ENCODE measurements at places on chromosomes 7 and 10.

DNA sequence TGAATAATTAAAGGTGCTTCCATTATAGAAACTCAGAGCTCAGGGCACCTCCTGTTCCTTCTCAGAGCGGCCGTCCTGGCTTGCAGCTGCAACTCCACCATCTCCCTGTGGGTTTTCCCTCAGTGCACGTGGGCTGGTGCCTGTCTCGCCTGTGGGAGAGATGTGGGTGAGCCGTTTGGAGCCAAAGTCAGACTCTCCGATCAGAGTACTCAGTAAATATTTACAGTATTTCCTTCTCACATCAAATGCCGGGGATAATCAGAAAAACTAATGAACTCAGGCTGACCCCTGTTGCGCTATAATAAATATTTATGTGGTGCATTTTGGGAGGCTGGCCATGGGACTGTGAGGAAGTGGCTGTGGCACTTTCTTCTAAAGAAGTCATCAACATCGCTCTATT, 155.8 kb upstream of the HABP2 start:
- DNase-seq = no peak

GRCh38 chr7:157555313-157555712, 218.5 kb downstream of the DNAJB6 start:
- DNase-seq = peak; percentile 62

DNA sequence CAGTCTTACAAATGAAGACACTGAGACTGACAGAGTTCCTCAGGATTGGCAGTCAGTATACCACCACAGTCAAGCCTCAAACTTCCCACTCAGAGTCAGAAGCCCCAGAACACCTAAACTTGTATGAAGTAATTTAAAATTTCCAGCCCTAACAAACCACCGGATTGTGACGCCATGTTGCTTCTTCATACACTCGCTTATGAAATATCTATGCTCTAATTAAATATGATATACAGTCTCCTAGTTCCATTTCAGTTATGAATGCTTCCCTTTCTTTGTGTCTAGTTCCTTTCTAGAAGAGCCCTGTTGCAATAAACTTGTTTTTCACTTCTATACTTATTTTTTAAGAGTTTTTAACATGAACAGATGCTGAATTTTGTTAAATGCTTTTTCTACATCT, 172.0 kb upstream of the NOBOX start:
- no peak for DNase-seq

DNA sequence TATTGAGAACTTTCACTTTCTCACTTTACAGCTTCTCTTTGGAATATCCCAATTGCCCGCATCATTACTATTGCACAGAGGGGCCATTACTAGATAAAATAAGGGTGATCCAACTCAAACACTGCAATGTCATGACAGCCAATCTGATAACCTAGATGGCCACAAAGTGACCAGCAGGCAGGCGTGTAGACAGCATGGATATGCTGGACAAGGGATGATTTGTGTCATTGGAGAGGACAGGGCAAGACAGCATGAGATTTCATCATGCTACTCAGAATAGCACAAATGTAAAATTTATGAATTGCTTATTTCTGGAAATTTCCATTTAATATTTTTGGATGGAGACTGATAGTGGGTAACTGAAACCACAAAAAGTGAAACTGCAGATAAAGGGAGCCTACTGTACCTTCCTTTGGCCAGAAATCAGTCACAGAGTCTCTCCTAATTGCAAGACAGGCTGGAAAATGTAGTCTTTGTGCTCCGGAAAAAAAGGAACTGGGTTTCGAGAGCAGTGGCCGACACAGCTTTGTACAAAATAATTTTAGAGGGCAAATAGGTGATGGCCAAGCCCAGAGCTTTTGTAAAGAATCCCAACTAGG, 6.1 kb upstream of the GSDME start:
- DNase-seq = no peak

DNA sequence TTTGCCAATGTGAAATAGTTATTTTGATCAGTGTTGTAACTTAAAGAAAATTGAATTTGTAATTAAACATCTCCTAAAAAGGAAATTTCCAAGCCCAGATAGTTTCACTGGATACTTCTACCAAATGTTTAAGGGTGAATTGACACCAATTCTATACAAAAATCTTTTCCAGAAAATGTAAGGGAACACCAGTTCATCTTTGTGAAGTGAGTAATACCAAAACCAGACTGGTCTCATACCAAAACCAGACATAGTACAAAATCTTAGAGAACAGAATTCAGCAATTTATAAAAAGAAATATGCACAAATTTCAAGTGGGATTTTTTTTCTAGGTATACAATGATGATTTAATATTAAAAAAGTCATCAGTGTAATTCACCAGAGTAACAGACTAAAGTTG, 86.0 kb upstream of the ZNF32 start:
- no peak for DNase-seq

DNA sequence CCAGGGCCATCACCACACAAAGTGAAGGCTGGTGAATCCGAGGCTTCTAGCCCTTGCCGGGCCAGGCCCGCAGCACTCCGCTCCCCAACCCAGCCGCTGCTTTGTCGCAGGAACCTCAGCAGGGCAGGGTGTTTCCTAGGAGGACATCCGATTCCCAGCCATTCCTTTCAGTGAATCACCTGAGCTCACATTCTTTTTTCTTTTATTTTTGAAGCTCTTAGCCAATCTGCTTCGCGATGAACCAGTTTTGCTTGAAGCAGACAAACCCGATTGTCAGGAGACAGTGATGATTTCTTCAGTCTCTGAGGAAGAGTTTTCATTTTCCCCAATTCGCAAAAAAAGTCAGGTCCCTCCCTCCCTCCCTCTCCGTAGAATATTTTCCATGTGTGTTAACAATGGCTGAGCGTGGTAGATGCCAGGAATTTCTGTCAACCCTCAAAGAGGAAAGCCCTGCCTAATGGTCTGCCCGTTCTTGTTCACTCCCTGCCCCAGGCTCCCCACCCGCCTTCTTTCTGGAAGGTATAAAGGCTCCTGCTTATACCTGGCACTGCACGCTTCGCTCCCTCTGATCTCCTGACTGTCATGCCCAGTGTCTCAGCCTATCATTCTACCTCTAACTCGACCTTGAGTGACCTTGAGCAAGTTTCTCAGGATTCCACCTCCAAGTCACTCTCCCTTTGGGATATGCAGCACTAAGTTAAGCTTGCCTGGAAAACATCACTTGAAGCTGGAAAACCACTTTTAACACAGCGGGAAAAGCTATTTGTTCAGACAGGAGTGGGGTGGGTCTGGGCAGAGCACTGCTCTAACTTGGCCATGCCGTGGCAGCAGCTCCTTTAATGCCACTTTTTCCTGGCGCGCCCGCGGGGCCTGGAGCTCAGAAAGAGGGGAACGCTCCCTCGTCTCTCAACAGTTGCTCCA, 35.1 kb downstream of the EGFR start:
- no peak for DNase-seq

DNA sequence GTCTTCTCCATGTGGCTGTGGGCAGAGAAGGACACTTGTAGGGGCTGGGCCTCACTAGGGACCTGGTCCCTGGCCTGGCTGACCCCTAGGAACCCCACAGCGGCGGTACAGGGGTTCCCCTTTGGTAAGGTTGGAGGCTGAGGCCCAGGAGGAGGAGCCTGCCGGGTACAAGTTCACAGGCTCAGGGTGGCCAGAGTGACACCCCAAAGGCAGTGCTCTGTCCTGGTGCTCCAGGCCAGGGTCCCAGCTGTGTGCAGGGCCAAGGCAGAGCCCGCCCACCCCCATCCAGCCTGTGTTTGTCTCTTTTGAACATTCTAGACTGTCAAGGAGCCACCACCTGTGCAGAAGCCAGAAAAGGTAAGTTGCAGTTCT, 23.3 kb downstream of the ANTXRL start:
- no peak for DNase-seq

DNA sequence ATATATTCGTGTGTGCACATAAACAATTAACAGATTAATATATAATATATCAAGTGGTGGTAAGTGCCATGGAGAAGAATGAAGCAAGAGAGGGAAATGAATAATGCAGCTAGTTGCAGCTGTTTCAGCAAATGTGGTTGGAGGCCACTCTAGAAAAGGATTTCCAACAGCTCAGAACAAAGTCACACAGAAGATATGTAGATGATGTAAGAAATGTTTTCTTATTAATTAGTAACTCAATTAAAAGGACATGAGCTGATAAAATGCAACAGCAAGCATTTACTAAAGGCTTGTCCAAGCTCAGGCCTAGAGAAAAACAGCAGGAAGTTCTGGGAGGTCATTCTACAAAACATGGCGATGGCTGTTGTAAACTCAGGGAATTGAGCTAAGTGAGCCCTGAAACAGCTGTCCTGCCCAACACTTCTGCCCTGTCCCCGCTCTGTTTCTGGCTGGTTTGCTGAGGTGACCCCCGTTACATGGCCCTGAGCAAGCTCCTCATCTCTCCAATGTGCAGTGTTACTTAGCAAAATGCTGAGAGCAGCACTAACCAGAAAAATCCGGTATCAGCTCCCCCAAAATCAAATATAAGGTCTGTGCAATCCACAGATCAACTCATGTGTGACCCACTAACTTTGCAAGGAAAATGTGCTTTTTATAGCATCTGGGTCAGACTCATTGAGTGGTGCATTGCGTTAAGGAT, 23.4 kb upstream of the C10orf67 start:
- DNase-seq = no peak

GRCh38 chr10:3350617-3351258, 178.2 kb upstream of the PITRM1 start:
- DNase-seq = no peak

GRCh38 chr7:140165422-140165821, 11.4 kb downstream of the KDM7A start:
- DNase-seq = peak; percentile 82

- DNase-seq = no peak
Observed at GRCh38 chr7:116969371-116969902, 16.1 kb downstream of the ST7 start.

GRCh38 chr7:30080818-30081217, 52.6 kb downstream of the PLEKHA8 start:
- DNase-seq = no peak

DNA sequence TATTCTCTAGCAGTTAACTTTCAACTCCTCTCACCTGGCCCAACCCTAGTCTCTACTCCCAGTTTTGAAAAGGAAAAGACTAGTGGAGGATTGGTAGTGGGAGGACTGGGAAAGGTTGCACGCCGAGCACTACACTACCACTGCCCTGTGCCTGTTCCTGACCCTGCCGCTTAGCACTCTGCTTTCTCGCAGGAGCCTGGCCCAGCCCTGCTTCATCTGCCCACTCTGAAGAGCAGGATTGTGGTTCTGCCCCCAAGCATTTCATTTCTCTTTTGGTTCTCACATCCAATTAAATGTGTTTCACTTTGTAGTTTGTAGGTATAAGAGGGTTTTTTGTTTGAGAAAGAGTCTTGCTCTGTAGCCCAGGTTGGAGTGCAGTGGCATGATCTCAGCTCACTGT, 31.5 kb upstream of the RBM20 start:
- no peak for DNase-seq

DNA sequence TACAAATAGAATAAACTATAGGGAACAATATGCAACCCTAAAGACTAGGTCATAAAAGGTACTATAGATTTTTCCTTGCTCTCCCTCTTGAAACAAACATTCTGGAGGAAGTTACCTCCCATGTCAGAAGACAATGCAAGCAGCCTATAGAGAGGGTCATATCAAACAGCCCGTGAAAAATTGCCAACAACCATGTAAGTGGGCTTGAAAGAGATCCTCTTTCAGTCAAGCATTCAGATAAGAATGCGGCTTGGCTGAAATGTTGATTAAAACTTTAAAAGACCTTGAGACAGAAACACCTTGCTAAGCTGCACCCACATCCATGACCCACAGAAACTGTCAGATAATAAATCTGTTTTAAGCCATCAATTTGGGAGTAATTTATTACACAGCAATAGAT, 526.6 kb upstream of the GHITM start:
- no peak for DNase-seq

GRCh38 chr10:61742812-61743211, 80.1 kb downstream of the CABCOCO1 start:
- DNase-seq = peak; percentile 42

DNA sequence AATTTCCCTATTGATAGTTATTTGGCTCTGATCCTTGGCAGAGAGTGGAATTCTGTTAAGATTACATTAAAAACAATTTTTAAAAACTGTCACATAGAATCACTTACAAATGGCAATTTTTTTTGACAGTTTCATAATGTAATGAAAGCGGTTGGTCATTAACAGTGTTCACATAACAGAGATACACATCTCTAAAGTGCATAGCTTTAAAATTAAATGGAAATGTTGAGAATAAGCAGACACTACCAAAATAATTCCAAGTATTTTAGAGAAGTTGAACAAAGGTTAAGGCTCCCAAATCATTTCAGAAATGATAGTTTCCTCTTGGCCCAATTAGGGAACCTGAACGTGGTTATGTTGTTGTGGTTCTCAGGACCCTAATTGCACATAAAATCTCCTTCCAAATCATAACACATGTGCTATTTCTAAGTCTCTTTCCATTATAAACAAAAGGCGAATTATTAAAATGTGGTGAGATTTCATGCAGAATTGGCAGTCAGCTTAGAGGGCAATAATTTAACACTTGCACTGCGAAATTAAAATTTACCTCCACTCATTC, 528.9 kb upstream of the FZD8 start:
- no peak for DNase-seq

DNA sequence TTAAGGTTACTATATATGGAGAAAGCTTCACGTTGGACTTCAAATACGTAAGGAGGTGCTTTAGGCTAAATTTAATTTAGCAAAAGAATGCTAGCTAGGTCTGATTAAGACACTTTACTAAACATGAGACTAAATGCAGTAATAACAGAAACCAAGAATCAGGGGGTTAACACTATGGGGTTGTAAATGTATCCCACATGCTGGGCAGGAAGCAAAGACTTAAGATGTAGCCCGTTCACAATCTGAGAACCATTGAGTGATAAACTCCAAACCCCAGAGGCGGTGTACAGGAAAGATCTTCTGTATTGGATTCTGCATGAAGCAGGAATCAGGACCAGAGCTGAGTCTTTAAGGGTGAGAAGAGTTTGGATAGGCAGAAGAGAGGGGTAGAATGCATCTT, 60.4 kb downstream of the FZD1 start:
- DNase-seq = no peak

- DNase-seq = peak; percentile 76
Observed at GRCh38 chr7:4739528-4739992, 35.9 kb upstream of the AP5Z1 start.

DNA sequence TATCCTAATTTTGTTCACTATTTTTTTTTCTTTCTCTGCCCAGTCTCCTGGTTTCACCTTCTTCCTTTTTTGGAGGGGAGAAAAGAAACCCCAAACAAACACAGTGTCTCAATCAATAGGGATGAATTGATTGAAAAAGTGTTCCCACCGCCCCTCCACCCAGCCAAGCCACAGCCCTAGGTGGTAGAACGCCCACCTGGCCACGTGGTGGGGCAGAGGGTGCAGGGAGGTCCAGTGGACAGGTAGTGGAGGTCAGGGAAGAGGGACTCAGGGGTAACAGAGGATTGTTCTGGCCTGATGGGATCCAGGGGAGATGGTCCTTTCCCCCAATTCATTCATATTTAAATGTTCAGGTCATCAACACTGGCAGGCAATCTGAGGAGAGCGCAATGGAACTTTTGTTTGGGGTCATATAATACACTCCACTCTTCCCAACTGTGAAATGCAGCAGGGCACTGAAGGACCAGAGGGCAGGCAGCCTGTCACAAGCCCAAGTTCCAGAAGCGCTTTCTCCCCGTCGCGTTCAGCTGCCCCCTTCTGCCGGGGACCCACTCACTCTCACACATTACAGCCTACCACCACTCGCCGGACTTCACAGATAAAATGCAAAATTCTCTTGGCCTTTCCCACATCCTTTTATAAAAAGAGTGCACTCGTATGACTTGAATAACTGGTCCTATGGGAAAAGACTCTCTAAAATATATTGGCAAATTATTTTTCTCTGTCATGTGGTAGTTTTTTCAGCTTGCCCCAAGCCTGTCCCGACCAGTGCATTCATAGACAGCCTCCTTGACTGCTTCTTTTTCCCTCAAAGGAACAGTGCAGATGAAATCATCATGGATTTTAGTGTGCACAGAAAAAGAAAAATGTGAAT, 1.6 kb downstream of the INHBA start:
- DNase-seq = no peak

Data from choroid plexus epithelial cell (primary cell).